ENCODE measurements at places on chromosomes 6 and 20.

DNA sequence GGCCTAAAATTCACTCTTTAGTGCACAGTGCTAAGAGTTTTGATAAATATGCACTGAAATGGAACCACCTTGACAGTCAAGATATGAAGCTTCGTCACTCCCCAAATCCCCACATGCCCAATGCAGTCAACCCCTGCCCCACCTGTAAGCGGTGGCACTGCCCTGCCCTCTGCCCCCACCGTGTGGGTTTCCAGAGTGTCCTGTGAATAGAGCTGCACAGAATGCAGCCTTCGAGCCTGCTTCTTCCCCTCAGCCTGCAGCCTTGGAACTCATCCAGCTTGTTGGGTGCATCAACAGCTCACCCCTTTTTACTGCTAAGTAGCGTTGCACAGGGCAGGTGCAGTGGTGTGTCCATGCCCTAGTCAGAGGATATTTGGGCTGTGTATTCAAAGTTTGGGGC is 216.3 kb downstream of the SYNDIG1 start:
- DNase-seq, result no peak

- no peak for DNase-seq
Observed at GRCh38 chr6:39453956-39454524, 131.5 kb upstream of the KCNK16 start.

DNA sequence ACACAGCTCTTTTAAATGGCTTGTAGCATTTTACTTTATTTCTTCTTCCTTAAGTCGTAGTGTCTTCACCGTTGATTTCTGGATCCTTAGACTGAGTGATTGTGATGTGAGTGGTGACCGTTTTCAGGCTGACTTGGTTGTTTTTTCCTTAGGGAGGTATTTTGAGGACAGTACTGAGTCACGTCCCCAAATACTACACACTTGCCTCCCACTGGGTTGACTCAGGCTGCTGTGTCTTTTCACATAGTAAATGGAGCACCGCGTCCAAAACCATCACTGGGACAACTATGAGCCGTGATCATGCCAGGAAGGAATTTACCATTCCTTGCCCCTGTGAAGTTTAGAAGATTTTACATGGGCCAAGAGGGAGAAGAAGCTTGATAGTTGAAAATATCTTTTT is 174.1 kb downstream of the FARS2 start:
- DNase-seq, result no peak

DNA sequence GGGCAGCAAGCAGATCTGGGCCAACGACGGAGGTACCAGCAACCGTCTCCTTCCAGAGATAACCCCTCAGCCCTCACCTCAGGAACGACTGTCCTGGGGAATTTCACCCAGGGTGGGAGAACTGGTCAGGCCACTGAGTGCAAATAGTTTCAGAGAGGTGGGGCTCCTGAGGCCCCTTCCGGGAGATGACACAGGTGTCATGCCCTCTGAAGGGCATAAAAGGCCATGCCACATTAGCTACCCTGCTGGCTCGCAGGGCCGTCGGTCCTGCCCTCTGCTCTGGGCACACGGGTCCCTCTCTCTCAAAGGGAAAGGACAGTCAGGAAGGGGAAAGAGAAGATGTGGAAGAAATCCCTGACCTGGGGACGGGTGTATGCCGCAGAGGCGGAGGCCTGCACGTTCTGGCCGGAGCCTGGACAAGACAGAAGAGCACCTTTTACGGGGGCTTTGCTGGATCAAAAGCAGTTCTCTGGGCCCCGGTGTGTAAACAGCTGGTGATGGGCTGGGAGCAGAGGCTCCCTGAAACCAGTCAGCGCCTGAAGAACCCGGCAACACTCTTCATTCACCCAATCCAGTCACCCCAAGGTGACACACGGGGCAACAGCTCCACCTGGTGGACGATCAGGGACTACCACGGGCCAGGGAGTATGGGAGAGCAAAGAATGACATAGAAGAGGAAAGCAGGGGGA is 6.4 kb upstream of the TAF8 start:
- peak; percentile 51 for DNase-seq

DNA sequence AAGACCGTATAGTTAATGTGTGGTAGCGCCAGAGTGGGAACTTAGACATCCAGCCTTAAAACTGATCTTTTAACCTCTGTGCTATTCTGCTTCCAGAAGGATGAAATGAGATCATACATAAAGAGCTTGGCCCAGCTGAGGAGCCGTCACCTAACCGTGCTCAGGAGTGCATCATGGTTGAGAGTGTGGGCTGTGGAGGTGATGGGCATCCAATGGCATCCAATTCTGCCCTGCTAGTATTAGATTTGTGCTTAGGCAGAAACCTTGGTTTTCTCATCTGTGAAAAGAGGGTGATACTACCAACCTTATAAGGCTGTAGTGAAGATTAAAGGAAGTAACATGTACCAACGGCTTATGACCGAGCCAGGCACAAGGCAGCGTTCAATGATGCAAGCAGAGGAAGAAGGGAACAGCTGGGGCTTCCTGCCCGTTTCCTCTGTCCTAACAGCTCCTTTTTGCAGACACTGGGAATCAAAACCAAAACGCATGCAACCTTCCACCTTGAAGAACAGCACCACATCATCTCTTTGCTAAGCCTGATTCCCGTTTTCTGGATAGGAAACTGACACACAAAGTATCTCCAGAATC is 1.3 kb downstream of the SLC22A16 start:
- DNase-seq, result no peak

DNA sequence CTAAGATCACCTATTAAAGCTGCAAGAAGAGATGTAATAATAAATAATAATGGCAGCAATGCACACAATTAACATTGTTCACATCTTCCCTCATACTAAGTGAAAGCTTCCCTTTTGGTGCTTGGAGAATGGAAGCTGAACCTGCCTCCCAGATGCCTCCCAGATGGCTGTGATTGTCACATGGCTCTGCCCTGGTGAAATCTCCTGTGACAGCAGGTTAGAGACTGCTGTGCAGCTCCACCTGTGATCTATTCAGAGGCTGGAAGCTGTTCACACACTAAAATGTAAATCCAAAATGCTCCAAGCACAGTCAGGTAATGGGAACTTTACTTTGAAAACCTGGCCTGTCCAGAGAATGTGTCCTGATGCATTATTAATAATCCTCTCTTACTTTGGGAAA is 41.7 kb upstream of the RGS17 start:
- no peak for DNase-seq

- no peak for DNase-seq
Observed at GRCh38 chr6:80268865-80269730, 162.6 kb downstream of the BCKDHB start.

GRCh38 chr20:43579861-43580793 is 10.6 kb upstream of the IFT52 start:
- DNase-seq, result no peak

All from NCI-H187 (cell line).